ENCODE measurements at places on chromosomes 6 and 20.

DNA sequence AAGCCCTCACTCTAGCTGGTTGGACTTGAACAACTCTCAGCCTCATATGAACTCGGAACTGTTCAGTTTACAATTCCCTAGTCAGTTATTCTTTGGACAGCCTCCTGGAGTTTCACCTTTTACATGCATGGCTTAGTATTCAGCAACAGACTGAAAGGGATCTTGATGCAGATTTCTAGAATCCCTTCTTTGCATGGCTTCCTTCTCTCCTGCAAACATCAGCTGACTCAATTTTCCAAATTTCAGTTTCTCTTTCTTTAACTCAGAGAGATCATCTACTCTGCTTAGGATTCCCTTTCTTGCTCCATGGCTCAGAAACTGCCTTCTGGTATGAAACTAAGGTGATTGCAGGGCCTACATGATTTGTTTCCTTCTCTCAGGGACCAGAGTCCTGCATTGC lies 99.6 kb downstream of the CEP57L1 start:
- DNase-seq = no peak

- peak; percentile 84 for DNase-seq
These were observed 12.5 kb upstream of the SIRPB2 start for GRCh38 chr20:1503564-1504227.

GRCh38 chr6:139944976-139945375 lies 570.5 kb upstream of the CITED2 start:
- DNase-seq = no peak

GRCh38 chr6:161168281-161168891 lies 105.5 kb downstream of the AGPAT4 start:
- DNase-seq = peak; percentile 78

- peak; percentile 66 for DNase-seq
These were observed 16.7 kb upstream of the TBC1D20 start for GRCh38 chr20:478949-479429.

DNA sequence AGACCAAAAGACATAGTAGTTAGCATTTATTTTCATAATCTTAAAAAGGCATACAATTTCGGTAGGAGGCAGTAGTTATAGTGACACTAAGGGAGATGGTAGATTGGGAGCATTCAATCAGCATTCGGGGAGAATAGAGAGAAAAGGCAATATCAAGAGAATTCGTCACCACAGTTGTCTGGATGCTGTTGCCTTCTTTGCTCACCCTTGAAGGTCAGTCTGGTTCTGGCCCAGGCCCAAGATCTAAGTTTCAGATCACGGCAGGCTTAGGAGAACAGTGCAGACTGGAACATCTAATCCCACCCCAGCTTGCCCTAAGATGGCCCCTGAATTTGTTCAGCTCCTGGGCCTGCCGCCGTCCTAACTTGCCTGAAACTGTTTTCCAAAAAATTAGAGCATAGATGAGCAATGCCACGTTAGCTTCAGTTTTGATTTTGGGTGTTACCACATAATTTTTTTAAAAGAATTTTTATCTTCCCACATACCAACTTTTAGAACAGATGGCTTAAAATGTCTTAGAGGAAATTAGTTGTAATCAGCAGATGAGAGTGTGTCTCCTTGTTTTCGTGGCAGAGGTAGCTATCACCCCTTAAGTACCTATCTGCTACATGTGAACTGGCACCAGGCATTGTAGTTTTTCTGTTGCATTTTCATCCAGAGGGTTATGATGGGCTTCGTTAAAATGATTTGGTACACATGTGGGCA lies 8.3 kb upstream of the CEP85L start:
- DNase-seq = no peak

GRCh38 chr6:108510461-108511319 lies 50.0 kb upstream of the FOXO3 start:
- no peak for DNase-seq

DNA sequence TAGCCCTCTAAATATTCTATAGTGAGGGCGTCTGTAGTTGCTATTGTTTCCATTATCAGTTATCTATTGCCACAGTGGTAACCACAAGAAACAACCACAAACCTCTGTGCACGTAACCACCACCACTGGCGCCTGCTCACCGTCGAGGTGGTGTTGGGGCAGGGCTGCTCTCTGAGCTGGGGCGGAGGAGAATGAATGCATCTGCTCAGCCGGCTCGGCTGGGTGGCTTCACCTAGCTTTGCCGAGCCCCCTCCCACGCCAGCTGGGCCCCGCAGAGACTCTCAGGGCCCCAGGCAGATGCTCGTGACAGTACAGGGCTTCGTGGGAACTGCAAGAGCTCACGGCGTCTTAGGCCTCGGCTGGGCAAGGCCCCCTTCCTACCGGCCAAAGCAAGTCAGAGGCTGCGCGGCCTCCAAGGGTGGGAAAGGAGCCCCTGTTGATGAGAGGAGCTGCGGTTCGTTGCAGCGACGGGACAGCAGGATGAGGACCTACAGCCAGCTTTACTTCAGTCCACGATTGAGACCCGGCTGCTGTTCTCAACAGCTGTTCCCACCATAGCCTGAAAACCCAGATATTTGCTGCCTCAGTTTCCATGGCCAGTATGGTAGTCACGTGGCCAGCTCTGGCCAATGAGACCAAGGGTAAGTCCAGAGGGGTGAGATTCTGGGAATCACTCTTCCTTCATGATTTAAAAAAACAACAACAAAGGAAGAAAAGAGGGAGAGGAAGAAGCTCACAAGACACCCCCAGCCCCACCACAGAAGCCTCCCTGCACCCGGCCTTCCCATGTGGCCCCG lies 120.2 kb upstream of the AFDN start:
- no peak for DNase-seq

GRCh38 chr20:7406671-7407070 lies 533.6 kb downstream of the HAO1 start:
- no peak for DNase-seq

GRCh38 chr20:48090314-48090713 lies 305.0 kb upstream of the SULF2 start:
- no peak for DNase-seq

DNA sequence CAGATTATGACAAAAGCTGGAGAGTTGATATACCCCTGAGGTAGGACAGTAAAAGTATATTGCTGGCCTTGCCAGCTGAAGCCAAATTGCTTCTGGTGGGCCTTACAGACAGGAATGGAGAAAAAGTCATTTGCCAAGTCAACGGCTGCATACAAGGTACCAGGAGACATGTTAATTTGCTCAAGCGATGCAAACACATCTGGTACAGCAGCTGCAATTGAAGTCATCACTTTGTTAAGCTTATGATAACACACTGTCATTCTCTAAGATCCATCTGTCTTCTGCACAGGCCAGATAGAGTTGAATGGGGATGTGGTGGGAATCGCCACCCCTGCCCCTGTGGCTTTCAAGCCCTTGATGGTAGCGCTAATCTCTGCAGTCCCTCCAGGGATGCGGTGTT lies 40.4 kb upstream of the POPDC3 start:
- no peak for DNase-seq

- peak; percentile 69 for DNase-seq
These were observed 1.5 kb downstream of the COL12A1 start for GRCh38 chr6:75204217-75204958.

- DNase-seq = no peak
These were observed 64.8 kb upstream of the POU3F2 start for GRCh38 chr6:98769546-98769945.

- DNase-seq = no peak
These were observed 8.6 kb downstream of the NKX2-2 start for GRCh38 chr20:21505161-21505809.

GRCh38 chr6:157088841-157089240 lies 234.5 kb downstream of the TMEM242 start:
- no peak for DNase-seq

DNA sequence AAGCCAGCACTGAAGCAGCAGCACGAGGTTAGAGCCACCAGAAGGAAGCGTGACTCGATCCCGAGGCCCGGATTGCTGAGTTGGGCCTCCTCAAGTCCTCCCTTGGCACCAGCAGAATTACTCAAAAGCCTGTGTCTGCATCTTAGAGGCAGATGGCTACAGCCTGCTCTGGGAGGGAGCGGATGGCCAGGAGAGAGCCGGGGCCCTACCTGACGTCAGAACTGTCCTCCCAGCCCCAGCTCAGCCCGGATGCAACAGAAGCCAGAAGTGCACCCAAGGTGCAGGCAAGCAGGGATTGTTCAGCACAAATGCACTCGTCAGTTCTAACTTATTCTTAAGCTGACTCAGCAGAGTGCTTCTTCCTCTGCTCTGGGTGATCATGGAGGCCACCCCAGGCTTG lies 155.5 kb upstream of the RPS6KA2 start:
- DNase-seq = peak; percentile 42

GRCh38 chr6:28443112-28443773 lies at the start of gene ZSCAN23:
TSS of gene ZSCAN23 (minus strand) at chr6:28443491. CDS start at chr6:28436266, 7,225 bp downstream.
- peak; percentile 93 for DNase-seq

DNA sequence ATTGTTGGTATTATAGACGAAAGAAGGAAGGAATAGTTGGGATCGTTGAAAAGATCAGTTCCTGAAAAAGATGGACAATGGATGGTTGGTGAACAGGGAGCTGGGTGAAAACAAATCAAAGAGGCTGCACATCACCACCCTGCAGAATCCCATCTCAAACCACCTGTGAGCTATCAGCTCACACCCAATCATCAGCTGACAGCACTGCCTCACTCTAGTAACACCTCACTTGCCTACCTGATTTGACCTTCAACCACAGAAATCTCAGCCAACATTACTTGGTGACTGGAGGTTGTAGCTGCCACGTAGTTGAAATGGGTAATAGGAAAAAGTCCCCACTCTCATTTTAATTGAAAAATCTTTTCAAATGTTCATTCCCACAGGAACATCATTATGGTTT lies 101.8 kb upstream of the DST start:
- no peak for DNase-seq

DNA sequence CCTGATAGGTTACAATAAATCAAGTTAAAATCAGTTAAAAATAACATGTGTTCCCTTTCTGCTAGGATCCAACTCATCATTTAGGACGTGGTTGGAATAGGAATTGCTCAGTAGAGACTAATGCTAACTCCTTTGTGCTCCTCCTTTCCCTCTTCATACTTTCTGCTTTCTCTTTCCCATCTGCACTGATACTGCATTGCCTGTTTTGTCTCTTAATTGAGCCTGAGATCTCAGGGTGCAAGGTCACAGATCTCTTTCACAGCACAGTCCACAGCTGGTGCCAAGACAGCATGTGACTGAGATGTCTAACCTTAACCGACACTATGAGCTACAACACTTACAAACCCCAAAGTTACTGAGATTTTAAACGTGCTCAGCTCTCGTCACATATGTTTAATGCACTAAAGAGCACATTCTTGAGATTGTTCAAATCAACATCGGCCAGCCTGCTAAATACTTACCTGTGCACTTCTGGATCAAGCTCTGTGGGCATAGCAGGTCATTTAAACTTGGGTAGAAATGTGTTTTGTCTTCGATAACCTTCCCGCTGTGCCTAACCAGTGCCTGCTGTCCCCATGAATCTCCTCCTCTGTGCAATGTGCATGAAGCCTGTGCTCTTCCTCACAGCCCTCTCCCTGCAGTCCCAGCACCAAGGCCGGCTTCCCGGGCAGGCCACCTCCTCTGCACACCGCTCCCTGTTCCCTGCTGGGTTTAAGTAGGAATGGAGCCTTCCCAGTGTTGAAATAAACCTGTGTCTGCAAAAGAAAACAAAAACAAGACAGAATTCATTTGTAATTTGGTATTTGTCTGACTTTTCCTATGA lies 39.6 kb upstream of the AFDN start:
- DNase-seq = no peak
